ENCODE measurements at places on chromosomes 1 and 21.

- DNase-seq = no peak
Observed at GRCh38 chr1:62840555-62840954, 56.6 kb downstream of the ATG4C start.

GRCh38 chr1:223703668-223704013, 8.7 kb upstream of the CAPN2 start:
- DNase-seq = no peak

GRCh38 chr1:63316984-63317816, 5.2 kb upstream of the FOXD3 start:
- peak; percentile 62 for DNase-seq

DNA sequence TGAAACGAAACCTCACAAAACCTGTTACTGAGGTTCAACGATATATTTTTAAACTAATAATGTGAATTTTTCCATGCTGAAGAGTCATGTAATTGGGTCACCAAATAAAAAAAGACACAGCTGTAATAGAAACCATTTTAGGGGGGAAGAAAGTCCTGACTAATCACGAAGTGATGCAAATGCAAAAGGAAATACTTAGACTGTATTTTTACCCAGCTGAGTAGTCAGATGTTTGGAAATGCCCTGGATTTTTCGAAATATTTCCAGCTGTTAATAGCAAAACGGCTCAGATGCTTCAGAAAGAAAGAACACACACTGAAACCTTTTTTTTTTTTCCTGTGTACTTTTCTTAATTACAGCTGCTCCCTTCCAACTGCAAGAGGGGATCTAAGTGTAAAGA, 210.3 kb downstream of the SETD4 start:
- no peak for DNase-seq

DNA sequence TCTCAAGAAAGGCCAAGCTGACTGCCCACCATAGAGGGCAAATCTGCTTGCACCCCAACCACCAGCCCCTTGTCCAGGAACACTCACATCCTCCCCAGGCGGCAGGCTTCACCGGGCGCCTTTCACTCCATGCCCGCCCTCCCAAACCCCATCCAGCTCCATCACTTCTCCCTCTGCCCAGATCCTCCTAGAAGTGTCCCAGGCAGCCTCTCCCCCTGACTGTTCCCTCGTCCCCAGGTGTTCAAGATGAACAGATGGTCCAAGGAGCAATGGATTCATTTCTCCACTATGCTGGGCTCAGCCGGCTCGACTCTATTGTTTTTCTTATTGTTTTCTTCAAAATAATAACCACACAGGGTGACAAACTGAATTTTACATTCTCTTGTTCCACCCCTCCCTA, 22.1 kb downstream of the S100A6 start:
- no peak for DNase-seq

GRCh38 chr1:235624721-235625333, 24.8 kb downstream of the GNG4 start:
- DNase-seq = no peak

DNA sequence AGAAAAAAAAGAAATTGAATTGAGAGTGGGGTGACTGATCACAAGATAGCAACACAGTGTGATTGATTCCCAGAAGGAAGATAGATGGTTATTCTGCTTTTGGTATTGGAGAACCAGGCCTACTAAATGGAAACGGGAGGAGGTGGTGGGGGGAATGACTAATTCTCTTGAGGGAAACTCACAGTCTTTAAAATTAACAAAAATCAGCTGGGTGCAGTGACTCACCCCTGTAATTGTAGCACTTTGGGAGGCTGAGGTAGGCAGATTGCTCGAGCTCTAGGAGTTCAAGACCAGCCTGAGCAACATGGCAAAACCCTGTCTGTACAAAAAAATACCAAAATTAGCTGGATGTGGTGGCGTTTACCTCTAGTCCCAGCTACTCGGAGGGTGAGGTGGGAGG, 134.6 kb upstream of the PDE4B start:
- no peak for DNase-seq

- no peak for DNase-seq
Observed at GRCh38 chr21:28952686-28953085, 40.0 kb downstream of the LTN1 start.

- DNase-seq = peak; percentile 39
Observed at GRCh38 chr1:10866321-10867093, 70.1 kb upstream of the CASZ1 start.

- DNase-seq = no peak
Observed at GRCh38 chr21:45582128-45582527, 39.9 kb upstream of the SLC19A1 start.

DNA sequence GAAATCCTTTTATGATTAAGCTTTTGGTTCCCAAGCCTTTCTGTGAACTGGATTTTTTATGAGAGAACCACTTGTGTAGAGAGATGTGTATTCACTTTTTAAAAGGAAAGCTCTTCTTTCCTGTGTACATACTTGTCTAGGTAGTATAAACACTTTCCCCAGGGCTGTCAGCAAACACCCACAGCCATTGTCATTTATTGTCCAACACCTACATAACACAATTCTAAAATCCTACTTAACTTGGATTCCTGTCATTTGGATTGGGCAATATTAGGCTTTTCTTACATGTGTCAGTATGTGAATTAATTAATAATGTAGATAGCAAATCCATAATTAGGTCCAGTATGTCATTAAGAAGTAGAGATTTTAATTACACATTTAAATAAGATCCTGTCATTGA, 12.3 kb downstream of the DDX20 start:
- no peak for DNase-seq

DNA sequence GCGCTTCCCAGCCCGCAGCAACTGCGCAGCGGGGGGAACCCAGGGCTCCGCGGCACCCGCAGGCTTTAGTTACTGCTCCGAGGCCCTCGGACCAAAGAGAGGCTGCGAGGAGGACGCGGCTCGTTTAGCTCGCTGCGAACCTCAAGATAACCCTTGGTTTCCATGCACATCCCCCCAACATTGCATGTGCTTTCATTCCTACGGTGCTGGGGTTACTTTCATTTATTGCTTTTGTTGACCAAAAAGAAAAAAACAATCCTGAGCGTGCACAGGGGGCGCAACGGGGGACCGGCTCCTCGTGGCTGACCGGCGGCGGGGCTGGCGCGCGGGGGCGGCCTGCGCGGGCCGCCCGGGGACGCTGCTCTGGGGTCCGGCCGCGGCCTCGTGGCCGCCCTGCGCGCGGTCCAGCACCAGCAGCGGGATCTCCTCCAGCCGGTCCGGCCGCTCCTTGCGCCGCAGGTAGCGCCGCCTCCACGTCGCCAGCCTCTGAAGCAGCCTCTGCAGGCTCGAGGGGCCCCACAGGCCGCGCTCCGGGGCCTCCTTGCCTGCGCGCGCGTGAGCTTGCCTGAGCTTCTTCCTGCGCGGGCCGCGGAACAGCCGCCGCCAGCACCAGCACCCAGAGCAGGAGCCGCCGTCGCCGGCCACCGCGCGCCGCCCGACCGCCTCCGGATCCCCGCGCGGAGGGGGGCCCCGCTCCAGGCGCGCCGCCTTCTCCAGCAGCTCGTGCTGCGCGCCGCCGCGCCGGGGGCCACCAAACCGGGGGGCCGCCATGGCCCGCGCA, 77.4 kb downstream of the DESI2 start:
- DNase-seq = peak; percentile 8

- no peak for DNase-seq
Observed at GRCh38 chr1:20634594-20635084, 1.4 kb downstream of the PINK1 start.

- no peak for DNase-seq
Observed at GRCh38 chr1:76340056-76340455, 265.5 kb downstream of the ST6GALNAC3 start.

- no peak for DNase-seq
Observed at GRCh38 chr1:177164380-177165068, at the start of gene ASTN1. TSS of gene ASTN1 (minus strand) at chr1:177164712. CDS start at chr1:177164676, 36 bp downstream.

DNA sequence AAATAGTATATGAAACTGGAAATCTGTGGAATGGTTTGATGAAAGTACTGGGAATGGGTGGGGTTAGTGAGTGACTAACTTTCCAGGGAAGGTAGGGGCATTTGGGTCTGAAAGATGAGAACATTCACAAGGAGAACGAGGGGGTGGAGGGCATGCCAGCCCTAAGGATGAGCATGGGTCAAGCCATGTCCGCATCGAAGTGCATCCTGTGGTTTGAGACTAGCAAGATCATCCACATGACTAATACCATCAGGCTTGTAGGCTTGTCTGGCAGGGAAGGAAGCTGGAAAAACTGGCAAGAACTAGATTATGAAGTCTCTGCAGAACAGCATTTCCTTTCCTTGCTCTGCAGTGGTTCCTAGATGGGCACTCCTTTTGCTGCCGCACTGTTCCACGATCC, 70.4 kb upstream of the UBE2U start:
- DNase-seq = no peak

DNA sequence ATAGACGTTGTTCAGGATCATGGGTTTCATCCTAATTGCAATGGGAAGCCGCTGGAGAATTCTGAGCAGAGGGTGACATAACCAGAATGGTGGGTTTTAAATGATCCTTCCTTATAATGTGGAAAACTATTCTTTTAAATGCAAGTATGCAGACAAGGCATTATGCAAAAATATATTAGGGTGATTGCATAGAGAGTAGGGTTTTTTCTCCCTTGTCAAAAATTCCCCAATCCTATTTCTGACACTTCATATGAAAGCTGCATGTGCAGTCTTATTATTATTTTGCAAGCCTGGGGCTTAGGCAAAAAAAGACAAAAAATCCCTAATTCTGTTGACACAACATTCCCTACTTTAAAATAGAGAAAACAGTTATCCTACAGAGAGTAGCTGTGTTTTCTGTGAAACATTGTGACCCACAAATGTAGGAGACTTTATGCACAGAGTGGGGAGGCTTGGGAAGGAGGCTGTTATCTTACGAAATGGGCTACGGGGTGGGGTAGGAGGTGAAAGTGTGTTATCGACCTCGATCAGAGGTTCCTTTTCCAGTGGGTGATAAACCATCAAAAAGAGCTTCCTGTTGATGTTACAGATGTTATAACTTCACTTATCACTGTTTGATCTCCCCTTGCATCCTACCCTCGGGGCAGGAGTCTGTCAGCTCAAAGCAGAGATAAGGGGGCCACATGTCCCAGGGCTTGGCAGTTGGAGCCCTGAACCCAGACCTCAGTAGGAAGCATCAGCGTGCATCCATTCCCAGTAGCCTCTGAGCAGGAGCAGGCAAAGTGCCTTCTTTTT, 27.2 kb downstream of the RHEX start:
- no peak for DNase-seq

- DNase-seq = no peak
Observed at GRCh38 chr1:212267017-212267416, 18.2 kb upstream of the PPP2R5A start.

DNA sequence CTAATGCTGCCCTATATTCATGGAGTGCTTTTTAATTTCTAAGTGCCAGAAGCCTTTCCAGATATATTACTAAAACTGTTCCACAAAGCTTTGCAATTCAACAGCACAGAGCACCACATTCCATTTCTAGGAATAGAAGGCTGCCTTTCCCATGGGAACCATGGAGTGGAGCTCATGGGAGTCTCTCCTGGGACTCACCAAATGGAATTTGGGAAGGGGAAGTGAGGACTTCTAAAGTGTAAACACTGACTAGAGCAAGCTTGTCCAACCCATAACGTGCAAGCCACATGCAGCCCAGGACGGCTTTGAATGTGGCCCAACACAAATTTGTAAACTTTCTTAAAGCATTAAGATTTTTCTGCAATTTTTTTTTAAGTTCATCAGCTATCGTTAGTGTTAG, 190.4 kb upstream of the TNR start:
- DNase-seq = no peak

All from stimulated activated CD4-positive, alpha-beta T cell treated with anti-CD3 and anti-CD28 coated beads, Interleukin-4, amount 100 ng/mL, for 4 hours (primary cell).